ENCODE measurements at places on chromosomes 5 and 9. TPM values are rescaled to one million over a fixed set of nuclear protein-coding genes. Genes with fewer than 3 reads are reported as not detected.

Gene ARSI
- 1.4 TPM for polyA plus RNA-seq

Gene GCNT4
- polyA plus RNA-seq, result 8.9 TPM

Gene GDNF
- not detected for polyA plus RNA-seq

Gene NPDC1
- polyA plus RNA-seq, result 84.6 TPM

Gene IFNA2
- polyA plus RNA-seq, result not detected

Gene CBY3
- polyA plus RNA-seq, result not detected

Gene DHX29
- polyA plus RNA-seq, result 30.4 TPM

Gene PCDHGC4
- polyA plus RNA-seq, result not detected

Gene CARD9
- polyA plus RNA-seq, result 2.0 TPM

Gene RALGPS1
- polyA plus RNA-seq, result 25.9 TPM

Gene ENTPD8
- polyA plus RNA-seq, result 18.7 TPM
